Myometrial cell (primary cell): ENCODE measurements at places on chromosomes 7 and 10. TPM values are rescaled to one million over a fixed set of nuclear protein-coding genes. Genes with fewer than 3 reads are reported as not detected.

MINDY3 gene
- total RNA-seq, result 31.0 and 31.1 TPM in 2 replicates

NKX2-3 gene
- not detected in 2 replicates for total RNA-seq

CHST15 gene
- total RNA-seq, result 11.5 and 12.7 TPM in 2 replicates

AGAP6 gene
- 2.0 and 4.3 TPM in 2 replicates for total RNA-seq

HHEX gene
- 0.86 and 3.9 TPM in 2 replicates for total RNA-seq

SLC39A12 gene
- total RNA-seq, result not detected in 2 replicates

NANOS1 gene
- under 0.01 and 0.58 TPM in 2 replicates for total RNA-seq

SPDYE2 gene
- total RNA-seq, result not detected in 2 replicates

CACNA2D1 gene
- total RNA-seq, result 12.8 and 13.3 TPM in 2 replicates

HTR5A gene
- not detected in 2 replicates for total RNA-seq

VGF gene
- total RNA-seq, result 0.53 and 1.2 TPM in 2 replicates

PRTFDC1 gene
- 15.3 and 22.9 TPM in 2 replicates for total RNA-seq

SHH gene
- not detected in 2 replicates for total RNA-seq

PHTF2 gene
- 53.5 and 63.1 TPM in 2 replicates for total RNA-seq

FXYD4 gene
- total RNA-seq, result not detected in 2 replicates

TMEM178B gene
- under 0.01 TPM in 1 of 2 replicates, not detected in the other for total RNA-seq

BLNK gene
- not detected in 2 replicates for total RNA-seq

C10orf120 gene
- not detected in 2 replicates for total RNA-seq

SVOPL gene
- not detected in 2 replicates for total RNA-seq

WNT16 gene
- total RNA-seq, result under 0.01 TPM in 1 of 2 replicates, not detected in the other

PTF1A gene
- total RNA-seq, result not detected in 2 replicates
